Esophagus squamous epithelium (tissue), 5 donors: ENCODE measurements at places on chromosomes 3 and 15. TPM values are rescaled to one million over a fixed set of nuclear protein-coding genes. Genes with fewer than 3 reads are reported as not detected.

MME gene
- 0.27 TPM for total RNA-seq

PIGX gene
- total RNA-seq, result 19.5 TPM

TTC23 gene
- total RNA-seq, result 24.1 TPM

ARL8B gene
- total RNA-seq, result 53.8 TPM

PPM1L gene
- 9.1 TPM for total RNA-seq

GPR87 gene
- total RNA-seq, result 46.0 TPM

CYP1A1 gene
- 0.18 TPM for total RNA-seq

GABRR3 gene
- not detected for total RNA-seq

UBR1 gene
- total RNA-seq, result 13.7 TPM

KNL1 gene
- 17.3 TPM for total RNA-seq

DNA sequence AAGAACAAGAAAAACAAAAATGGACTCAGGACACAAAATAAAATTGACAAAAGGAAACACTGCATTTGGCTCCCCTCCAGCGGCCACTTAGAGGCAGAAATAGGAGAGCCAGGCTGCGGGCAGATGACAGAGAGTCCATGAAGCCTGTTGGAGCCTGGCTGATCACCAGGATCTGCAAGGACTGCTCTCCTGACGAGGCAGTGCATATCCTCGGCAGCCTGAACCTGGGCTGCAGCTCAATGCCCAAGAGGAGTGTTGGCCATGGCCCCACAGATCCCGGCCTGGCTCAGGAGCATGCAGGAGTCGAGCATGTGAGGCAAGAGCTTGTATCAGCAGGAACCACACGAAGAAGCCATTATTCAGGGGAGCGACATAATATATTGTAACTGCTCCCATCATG lies 199.8 kb downstream of the STT3B start:
- DNase-seq, result no peak

- DNase-seq, result no peak
Observed at GRCh38 chr3:152461460-152461859, 192.7 kb downstream of the MBNL1 start.

- DNase-seq, result no peak
Observed at GRCh38 chr15:40716165-40716564, 21.2 kb downstream of the RAD51 start.

DNA sequence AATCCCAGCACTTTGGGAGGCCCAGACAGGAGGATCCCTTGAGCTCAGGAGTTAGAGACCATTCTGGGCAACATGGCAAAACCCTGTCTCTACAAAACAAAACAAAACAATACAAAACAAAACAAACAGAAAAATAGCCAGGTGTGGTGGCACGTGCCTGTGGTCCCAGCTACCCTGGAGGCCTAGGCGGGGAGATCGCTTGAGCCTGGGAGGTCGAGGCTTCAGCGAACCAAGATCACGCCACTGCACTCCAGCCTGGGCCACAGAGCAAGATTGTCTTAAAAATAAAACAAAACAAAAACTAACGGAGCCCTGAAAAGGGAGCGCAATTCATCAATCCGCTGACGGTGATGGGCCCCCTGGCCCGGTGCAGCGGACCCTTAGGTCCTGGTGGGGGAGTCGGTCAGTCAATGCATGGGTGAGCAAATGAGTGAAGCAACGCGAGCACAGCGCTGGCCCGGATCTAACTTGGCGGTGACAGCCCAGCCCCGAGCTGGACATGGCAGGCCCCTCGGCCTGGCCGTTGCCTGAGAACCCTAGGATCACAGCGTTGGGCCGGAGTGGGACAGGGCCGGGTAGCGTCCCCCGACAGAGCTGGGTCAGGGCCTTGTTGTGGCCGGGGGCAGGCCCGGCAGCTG lies 52.4 kb upstream of the BLM start:
- DNase-seq, result no peak

GRCh38 chr3:148861277-148861869 lies 3.7 kb upstream of the CPA3 start:
- DNase-seq, result no peak

DNA sequence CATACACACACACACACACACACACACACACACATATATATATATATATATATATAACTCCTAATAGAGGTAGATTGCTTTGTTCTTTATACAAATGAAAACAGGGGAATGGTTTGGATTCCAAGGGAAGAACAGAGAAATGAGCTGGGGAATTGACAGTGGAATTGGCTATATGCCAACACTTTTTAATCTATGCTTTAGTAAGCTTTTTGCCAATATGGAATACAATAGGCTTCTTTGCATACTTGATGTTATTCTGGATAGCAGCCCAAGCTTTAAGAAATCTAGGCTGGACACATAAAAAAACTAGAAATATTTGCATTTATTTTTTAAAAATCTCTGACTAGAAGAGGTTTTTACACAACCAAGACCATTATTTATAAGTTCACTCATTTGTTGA lies 334.2 kb upstream of the MDFIC2 start:
- DNase-seq, result no peak

GRCh38 chr3:172268868-172269267 lies 179.4 kb downstream of the GHSR start:
- no peak for DNase-seq

DNA sequence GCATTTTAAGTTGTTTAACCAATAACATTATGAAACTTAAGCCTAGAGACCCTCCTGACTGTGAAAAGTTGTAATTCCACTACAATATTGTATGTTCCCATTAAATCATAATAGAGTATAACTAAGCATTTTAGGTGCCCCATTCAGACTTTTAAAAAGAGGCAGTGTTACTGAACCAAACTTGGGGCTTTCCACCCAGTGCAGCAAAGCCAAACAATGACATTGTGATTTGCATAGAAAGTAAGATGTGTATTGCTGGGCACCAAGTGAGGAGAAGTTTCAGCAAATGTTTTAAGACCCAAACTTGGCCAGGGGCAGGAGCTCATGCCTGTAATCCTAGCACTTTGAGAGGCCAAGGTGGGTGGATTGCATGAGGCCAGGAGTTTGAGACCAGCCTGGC lies 706.2 kb downstream of the GRM7 start:
- DNase-seq, result no peak

DNA sequence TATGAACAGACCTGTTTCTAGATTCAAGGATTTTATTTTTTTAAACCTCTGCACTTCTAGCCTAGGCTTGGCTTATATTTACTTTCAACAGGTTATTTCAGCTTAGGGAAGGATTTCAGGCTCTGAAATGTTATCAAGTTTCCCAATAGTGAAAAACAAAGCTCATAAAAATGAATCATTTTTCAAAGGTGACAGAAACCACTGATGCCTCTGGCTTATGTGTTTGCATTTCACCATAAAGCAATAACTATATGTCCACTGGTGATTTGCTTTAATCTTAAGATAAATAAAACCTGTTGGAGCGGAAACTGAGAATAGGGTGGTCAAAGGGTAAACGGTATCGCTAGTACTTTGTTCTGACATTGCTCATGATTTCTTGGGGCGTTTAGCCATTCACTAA lies 141.2 kb upstream of the LRIG1 start:
- no peak for DNase-seq

GRCh38 chr3:88059380-88060170 lies 520 bp downstream of the ZNF654 start:
- DNase-seq, result no peak

GRCh38 chr15:100372739-100373119 lies 31.0 kb upstream of the ADAMTS17 start:
- no peak for DNase-seq
